ENCODE measurements at places on chromosomes 6 and 20. TPM values are rescaled to one million over a fixed set of nuclear protein-coding genes. Genes with fewer than 3 reads are reported as not detected.

Gene SIM1
- total RNA-seq = 2.2 TPM

Gene FAM184A
- total RNA-seq = 0.29 TPM

Gene TRIM10
- total RNA-seq = not detected

Gene CD83
- 0.57 TPM for total RNA-seq

Gene SLC32A1
- not detected for total RNA-seq

Gene PSORS1C1
- total RNA-seq = 0.64 TPM

Data from LHCN-M2 (cell line).